CD4-positive, alpha-beta memory T cell (primary cell): ENCODE measurements at places on chromosomes 2 and 18.

- no peak for DNase-seq
- no peak overlapping the region for H3K4me3 ChIP-seq
- H3K27me3 ChIP-seq, result no peaks in the 10 kb centered on the region
- H3K4me1 ChIP-seq, result no peaks in the 10 kb centered on the region
These were observed 71.9 kb downstream of the LRP2 start for GRCh38 chr2:169290433-169290832.

GRCh38 chr2:239903803-239904202, 121.3 kb downstream of the NDUFA10 start:
- H3K27ac ChIP-seq, result no peak overlapping the region
- H3K4me1 ChIP-seq, result no peaks in the 10 kb centered on the region
- H3K36me3 ChIP-seq, result no peaks in the 10 kb centered on the region
- no peaks in the 10 kb centered on the region for H3K27me3 ChIP-seq
- DNase-seq, result no peak

- H3K4me1 ChIP-seq, result no peaks in the 10 kb centered on the region
- H3K27me3 ChIP-seq, result no peaks in the 10 kb centered on the region
- DNase-seq, result no peak
- no peaks in the 10 kb centered on the region for H3K36me3 ChIP-seq
- H3K27ac ChIP-seq, result no peak overlapping the region
These were observed 379.0 kb upstream of the CHST9 start for GRCh38 chr18:27564066-27564465.

- no peaks in the 10 kb centered on the region for H3K4me1 ChIP-seq
- H3K36me3 ChIP-seq, result no peaks in the 10 kb centered on the region
- no peak overlapping the region for H3K27ac ChIP-seq
- H3K4me3 ChIP-seq, result no peak overlapping the region
These were observed 548.2 kb upstream of the LRRTM1 start for GRCh38 chr2:80852808-80853139.

- no peak overlapping the region for H3K27ac ChIP-seq
- H3K4me1 ChIP-seq, result peaks cover 52% of the 10 kb centered on the region
- H3K4me3 ChIP-seq, result no peak overlapping the region
- H3K36me3 ChIP-seq, result no peaks in the 10 kb centered on the region
- DNase-seq, result peak; percentile 60
- no peaks in the 10 kb centered on the region for H3K27me3 ChIP-seq
These were observed 39.1 kb downstream of the TMEM163 start for GRCh38 chr2:134679745-134680144.

- no peaks in the 10 kb centered on the region for H3K36me3 ChIP-seq
- H3K27me3 ChIP-seq, result no peaks in the 10 kb centered on the region
- H3K4me1 ChIP-seq, result no peaks in the 10 kb centered on the region
- H3K4me3 ChIP-seq, result no peak overlapping the region
- DNase-seq, result no peak
These were observed 119.6 kb downstream of the MTX2 start for GRCh38 chr2:176388861-176389260.
